ENCODE measurements at places on chromosomes 5 and 9.
A peak's percentile ranks its signal among the peaks of the same experiment; 100 is the strongest.

DNA sequence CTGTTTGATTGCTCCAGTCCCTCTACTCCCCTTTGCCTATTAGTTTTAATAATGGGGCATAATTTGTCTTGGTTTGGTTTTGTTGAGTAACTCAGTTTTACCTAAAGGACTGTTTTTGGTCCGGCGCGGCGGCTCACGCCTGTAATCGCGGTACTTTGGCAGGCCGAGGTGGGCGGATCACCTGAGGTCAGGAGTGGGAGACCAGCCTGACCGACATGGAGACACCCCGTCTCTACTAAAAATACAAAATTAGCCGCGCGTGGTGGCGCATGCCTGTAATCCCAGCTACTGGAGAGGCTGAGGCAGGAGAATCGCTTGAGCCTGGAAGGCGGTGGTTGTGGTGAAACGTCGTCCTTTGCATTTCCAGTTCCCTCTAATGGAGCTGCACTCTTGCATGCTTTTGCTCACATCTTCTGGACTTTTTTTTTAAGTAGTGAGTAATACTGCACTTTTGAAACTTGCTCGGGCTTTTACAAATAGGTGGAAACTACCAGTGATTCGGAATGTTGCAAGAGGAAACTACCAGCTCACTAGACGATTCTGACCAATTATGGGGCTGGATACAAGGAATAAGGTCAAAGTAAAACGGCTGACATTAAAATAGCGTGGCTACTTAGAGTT lies 721 bp upstream of the MAML1 start:
- peak; percentile 73 for DNase-seq

GRCh38 chr9:83199240-83199639 lies 136.3 kb upstream of the RASEF start:
- DNase-seq = peak; percentile 3

DNA sequence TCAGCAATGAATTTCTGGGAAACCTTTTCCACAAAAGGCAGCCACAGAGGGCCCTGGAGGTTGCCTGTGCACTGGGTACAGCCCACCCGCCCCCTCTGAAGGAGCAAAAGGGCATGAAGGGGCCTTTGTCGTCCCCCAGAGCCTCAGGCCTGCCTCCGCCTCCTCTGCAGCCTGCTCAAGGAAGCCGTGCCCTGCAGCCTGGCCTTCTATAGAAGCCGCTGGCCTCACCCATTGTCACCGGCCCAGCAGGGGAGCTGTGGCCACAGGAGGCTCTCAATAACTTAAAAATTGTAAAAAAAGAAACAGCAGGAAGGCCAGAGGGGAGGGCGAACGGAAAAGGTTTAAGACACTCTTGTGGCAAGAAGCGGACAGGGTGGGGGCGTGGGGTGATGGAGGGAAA lies 213.3 kb downstream of the IRX2 start:
- DNase-seq = no peak

- no peak for DNase-seq
These were observed 688.0 kb upstream of the SEMA6A start for GRCh38 chr5:117262572-117263131.

- no peak for DNase-seq
These were observed 43.1 kb upstream of the ANKDD1B start for GRCh38 chr5:75568202-75568601.

DNA sequence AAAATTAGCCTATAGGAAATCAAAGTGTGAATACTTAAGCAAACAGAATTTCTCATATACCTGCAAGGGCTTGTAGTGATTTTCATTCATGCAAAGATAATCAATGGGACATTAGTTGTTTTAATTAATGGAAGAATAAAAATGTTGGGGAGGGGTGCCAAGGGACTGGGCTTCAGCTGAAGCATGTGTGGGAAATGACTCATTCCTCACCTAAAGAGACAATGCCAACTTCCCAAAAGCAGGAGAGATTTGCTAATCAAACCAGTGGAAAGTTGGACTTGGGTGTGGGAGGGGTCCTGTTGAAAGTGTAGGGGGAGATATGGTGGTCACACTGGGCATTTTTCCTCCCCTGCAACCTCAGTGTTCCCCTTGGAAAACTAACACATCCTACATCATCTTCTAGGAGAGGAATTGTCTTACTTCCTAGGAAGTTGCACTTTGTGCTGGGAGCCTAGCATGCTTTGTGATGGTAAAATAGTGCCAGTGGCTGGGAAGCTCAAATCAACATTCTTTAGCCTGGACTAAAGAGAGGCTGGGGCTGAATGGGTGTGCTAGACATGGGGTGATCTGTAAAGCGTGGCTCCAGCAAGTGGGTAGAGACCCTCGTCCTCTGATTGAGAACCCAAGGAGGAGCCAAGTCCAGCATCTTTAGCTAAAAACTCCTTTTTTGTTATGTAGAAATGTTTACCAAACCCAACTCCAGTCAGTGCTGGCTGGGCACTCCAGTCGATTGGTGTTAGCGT lies 6.4 kb upstream of the LHX2 start:
- DNase-seq = no peak

Measured in GM04503 (cell line).